ENCODE measurements at places on chromosomes 6 and 20.

DNA sequence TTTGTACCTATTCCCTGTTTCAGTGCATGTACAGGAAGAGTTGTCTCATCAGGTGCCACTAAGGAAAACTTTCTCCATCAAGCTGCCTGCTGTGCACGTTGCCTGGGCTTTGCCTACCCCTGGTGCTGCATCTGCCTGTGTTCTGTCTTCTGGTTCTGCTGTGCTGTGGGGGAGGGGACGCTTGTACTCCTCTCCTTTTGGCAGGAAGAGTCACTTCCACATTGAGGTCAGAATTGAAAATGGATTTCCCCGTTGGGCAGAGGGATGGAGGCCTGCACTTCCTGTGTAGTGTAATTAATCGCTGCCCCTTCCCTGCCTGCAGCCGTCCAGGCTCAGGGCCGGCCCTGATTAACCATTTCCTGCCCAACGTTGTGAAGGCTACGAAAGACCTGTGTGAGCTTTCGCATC, 153.3 kb downstream of the SCML4 start:
- no peaks in the 10 kb centered on the region for H3K36me3 ChIP-seq
- DNase-seq: peak; percentile 83
- no peak overlapping the region for H3K4me3 ChIP-seq
- peak overlapping the region; percentile 35 for H3K27ac ChIP-seq
- peaks cover 69% of the 10 kb centered on the region for H3K4me1 ChIP-seq

DNA sequence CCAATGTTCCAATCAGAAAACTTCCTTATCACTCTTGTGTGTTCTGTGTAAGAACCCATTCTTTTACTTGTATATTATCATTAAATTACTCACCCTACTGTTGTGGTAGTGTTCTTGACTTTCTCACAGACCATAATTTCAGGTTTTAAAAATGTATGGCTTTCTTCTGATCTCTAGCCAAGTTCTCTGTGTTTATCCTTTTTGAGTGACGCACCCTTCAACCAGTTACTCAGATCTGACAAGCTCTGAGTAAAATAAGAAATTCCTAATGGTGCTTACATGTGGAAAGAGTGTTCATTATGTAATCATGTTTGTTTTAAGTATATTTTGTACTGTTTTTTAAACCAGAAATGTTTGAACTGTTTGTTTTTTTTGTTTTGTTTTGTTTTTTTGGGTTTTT, 11.0 kb downstream of the TBPL1 start:
- no peak for DNase-seq
- H3K4me1 ChIP-seq: peaks cover 31% of the 10 kb centered on the region
- no peaks in the 10 kb centered on the region for H3K27me3 ChIP-seq
- H3K36me3 ChIP-seq: no peaks in the 10 kb centered on the region

DNA sequence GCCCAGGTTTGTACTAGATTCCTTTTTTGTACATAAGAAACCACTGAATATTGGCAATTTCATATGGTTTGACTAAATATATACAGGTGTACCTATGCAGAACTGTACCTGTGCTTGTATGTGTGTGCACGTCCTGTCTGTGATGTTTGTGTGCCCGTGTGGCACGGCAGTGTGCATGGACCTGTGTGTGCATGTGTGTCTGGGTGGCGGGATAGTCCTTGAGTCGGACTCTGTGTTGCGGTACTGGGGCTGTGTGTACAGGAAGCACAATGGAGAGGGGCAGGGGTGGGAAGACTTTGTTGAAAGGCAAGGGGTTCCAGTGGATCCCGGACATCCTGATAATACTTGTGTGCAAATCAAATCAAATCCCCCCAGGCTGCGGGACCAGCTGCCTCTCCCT, 3.4 kb upstream of the FAM83C start:
- H3K4me3 ChIP-seq: no peak overlapping the region
- no peaks in the 10 kb centered on the region for H3K4me1 ChIP-seq
- H3K27me3 ChIP-seq: no peaks in the 10 kb centered on the region
- no peak overlapping the region for H3K27ac ChIP-seq

DNA sequence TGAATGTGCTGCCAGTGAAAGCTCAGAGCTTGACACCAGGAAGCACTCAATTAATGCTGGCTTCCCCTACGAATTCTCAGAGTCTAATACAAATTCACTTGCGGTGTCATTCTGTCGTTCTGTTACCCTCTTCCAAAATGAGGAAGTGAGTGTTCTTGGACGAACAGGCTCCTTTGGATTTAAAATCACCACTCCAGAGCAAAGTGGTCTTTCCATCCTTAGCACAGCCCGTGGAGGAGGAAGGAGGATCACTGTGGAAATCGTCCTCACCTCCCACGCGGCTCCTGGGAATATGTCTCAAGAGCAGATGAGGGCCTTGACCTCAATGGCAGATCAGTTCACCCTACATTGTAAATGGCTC, 41.7 kb downstream of the RIOK1 start:
- H3K4me3 ChIP-seq: no peak overlapping the region
- no peaks in the 10 kb centered on the region for H3K27me3 ChIP-seq
- no peak overlapping the region for H3K27ac ChIP-seq
- H3K36me3 ChIP-seq: no peaks in the 10 kb centered on the region
- peaks cover 9% of the 10 kb centered on the region for H3K4me1 ChIP-seq

GRCh38 chr6:22845467-22845866, 276.1 kb downstream of the HDGFL1 start:
- no peaks in the 10 kb centered on the region for H3K4me1 ChIP-seq
- H3K36me3 ChIP-seq: no peaks in the 10 kb centered on the region
- no peak for DNase-seq
- H3K27me3 ChIP-seq: no peaks in the 10 kb centered on the region
- no peak overlapping the region for H3K27ac ChIP-seq
- H3K4me3 ChIP-seq: no peak overlapping the region

DNA sequence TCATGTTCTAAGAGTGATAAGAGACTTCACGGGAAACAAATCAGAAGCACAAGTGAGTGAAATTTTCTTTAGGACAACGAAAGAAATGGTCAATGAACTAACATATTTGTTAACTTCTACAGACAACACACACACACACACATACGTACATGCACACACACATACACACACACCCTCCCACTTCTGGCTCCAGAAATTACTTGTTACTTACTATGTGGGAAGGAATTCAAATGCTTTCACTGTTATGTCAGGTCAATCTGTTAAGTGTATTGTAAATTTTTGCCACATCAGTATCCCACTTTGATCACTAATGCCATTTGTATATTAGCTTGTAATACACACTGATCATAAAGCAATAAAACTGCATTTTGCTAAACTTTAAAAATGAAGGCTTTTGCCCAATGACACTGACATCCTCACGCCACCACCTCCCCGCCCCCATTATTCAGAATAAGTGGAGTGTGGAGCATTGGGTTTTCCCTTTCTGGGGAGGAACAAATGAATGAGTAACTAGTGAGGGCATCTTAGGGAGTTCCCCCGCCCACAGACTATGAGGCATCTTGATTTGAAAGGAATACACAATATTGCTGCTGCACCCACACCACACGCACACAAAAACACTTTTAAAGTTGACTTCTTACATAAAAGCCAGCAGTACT, 76.2 kb downstream of the ATXN1 start:
- H3K4me1 ChIP-seq: peaks cover 22% of the 10 kb centered on the region
- no peak overlapping the region for H3K4me3 ChIP-seq
- no peak overlapping the region for H3K27ac ChIP-seq
- DNase-seq: peak; percentile 51
- H3K36me3 ChIP-seq: no peaks in the 10 kb centered on the region
